ENCODE measurements at places on chromosomes 2 and 18. TPM values are rescaled to one million over a fixed set of nuclear protein-coding genes. Genes with fewer than 3 reads are reported as not detected.

DNA sequence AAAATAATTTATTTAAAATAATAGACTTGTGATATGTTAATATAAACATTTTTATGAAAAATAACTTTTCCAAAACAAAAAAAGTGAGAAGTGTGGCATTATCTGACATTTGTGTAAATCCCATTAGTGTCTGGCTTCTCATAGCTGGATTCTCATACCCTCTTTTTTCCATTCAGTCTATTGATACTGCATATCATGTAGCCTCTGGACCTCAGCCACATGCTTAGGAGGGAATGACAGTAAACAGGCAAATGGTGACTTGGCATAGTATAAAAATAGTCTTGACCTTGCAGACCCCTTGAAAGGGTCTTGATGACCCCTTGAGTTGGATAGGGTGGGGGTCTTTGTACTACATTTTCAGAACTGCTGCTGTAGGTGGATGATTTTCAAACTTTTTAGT lies 29.2 kb downstream of the GALNT1 start:
- no peak overlapping the region for H3K4me3 ChIP-seq
- H3K27me3 ChIP-seq: no peaks in the 10 kb centered on the region
- no peaks in the 10 kb centered on the region for H3K36me3 ChIP-seq
- peaks cover 57% of the 10 kb centered on the region for H3K4me1 ChIP-seq
- H3K27ac ChIP-seq: no peak overlapping the region
- no peak for DNase-seq

DNA sequence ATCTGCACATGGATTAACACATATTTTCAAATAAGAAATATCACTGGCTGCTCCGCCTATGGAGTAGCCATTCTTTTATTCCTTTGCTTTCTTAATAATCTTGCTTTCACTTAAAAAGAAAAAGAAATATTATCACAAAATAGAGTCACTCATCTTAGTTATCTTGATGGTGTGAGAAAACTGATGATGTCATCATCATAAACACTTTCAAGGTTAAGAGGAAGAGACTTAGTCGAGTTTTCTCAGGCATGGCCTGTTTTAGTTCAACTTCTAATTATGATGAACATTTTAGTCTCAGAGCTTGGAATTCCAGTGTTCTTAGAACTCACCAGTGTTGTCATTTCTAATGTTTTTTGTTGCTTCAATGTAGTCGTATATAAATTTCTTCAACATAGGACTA lies 506.1 kb downstream of the PTPRM start:
- H3K27me3 ChIP-seq: no peaks in the 10 kb centered on the region
- H3K4me1 ChIP-seq: peaks cover 9% of the 10 kb centered on the region
- no peak overlapping the region for H3K27ac ChIP-seq
- DNase-seq: no peak

DNA sequence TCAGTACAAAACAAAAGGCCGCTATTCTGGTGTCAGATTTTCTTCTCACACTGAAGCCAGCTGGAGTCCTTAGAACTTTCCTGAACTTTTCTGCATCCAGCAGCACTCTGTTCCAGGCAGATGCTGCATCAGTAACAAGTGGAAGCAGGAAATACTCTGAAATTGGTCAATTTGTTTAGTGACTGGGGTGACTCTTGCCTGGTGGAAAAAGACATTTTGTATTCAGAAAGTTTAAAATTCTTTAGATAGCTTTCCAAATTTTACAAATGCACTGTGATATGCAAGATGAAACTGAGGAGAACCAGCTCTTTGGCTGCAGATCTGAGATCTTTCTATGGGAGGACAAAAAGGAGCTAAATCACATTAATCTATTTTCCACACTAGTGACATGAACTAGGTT lies 385.7 kb downstream of the NRXN1 start:
- H3K27me3 ChIP-seq: peaks cover 13% of the 10 kb centered on the region
- H3K4me3 ChIP-seq: no peak overlapping the region
- H3K36me3 ChIP-seq: no peaks in the 10 kb centered on the region
- H3K4me1 ChIP-seq: no peaks in the 10 kb centered on the region

SERPINB10 gene
- not detected for total RNA-seq

DUSP2 gene
- total RNA-seq: 1.1 TPM

- no peak for DNase-seq
- no peak overlapping the region for H3K27ac ChIP-seq
- no peak overlapping the region for H3K4me3 ChIP-seq
- peaks cover 2% of the 10 kb centered on the region for H3K27me3 ChIP-seq
- no peaks in the 10 kb centered on the region for H3K4me1 ChIP-seq
- H3K36me3 ChIP-seq: peaks cover 2% of the 10 kb centered on the region
These were observed 35.5 kb upstream of the AQP4 start for GRCh38 chr18:26901020-26901419.

GRCh38 chr2:74864728-74865722 lies 31.1 kb downstream of the HK2 start:
- H3K27me3 ChIP-seq: no peaks in the 10 kb centered on the region
- peaks cover 61% of the 10 kb centered on the region for H3K4me1 ChIP-seq
- H3K36me3 ChIP-seq: peaks cover 6% of the 10 kb centered on the region
- no peak overlapping the region for H3K4me3 ChIP-seq
- no peak for DNase-seq

- no peak overlapping the region for H3K4me3 ChIP-seq
- H3K4me1 ChIP-seq: no peaks in the 10 kb centered on the region
- H3K27ac ChIP-seq: no peak overlapping the region
- H3K27me3 ChIP-seq: peaks cover 2% of the 10 kb centered on the region
- DNase-seq: no peak
- no peaks in the 10 kb centered on the region for H3K36me3 ChIP-seq
These were observed 143.7 kb downstream of the MC4R start for GRCh38 chr18:60228609-60229595.

GRCh38 chr2:29080886-29081743 lies 6.8 kb upstream of the PCARE start:
- no peak overlapping the region for H3K4me3 ChIP-seq
- H3K27me3 ChIP-seq: no peaks in the 10 kb centered on the region
- no peak overlapping the region for H3K27ac ChIP-seq
- H3K4me1 ChIP-seq: peaks cover 4% of the 10 kb centered on the region
- DNase-seq: no peak

GRCh38 chr18:13286456-13287125 lies 68.0 kb downstream of the LDLRAD4 start:
- peaks cover 73% of the 10 kb centered on the region for H3K4me1 ChIP-seq
- no peak overlapping the region for H3K4me3 ChIP-seq
- H3K36me3 ChIP-seq: peaks cover 11% of the 10 kb centered on the region
- no peaks in the 10 kb centered on the region for H3K27me3 ChIP-seq

DNA sequence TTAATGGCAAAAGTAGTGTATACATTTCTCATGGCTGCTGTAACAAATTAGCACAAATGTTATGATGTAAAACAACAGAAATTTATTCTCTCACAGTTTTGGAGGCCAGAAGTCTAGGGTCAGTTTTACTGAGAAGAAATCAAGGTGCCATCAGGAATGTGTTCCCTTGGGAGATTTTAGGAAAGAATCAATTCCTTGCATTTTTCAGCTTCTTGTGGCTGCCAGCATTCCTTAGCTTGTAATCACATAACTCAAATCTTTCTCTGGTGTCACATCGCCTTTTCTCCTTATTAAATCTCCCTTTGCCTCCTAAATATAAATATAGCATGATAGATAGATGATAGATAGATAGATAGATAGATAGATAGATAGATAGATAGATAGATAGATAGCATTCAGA lies 307.0 kb upstream of the REG3G start:
- no peaks in the 10 kb centered on the region for H3K27me3 ChIP-seq
- peak overlapping the region; percentile 55 for H3K27ac ChIP-seq

- peaks cover 2% of the 10 kb centered on the region for H3K36me3 ChIP-seq
- H3K4me1 ChIP-seq: peaks cover 29% of the 10 kb centered on the region
- H3K4me3 ChIP-seq: no peak overlapping the region
- H3K27ac ChIP-seq: no peak overlapping the region
- no peak for DNase-seq
These were observed 179.2 kb upstream of the DSEL start for GRCh38 chr18:67695684-67696083.

Measured in chondrocyte (in vitro differentiated cells).